ENCODE measurements at places on chromosomes 4 and X.
A peak's percentile ranks its signal among the peaks of the same experiment; 100 is the strongest.

- DNase-seq, result no peak
Observed at GRCh38 chrX:101223226-101223625, 3.6 kb downstream of the DRP2 start.

DNA sequence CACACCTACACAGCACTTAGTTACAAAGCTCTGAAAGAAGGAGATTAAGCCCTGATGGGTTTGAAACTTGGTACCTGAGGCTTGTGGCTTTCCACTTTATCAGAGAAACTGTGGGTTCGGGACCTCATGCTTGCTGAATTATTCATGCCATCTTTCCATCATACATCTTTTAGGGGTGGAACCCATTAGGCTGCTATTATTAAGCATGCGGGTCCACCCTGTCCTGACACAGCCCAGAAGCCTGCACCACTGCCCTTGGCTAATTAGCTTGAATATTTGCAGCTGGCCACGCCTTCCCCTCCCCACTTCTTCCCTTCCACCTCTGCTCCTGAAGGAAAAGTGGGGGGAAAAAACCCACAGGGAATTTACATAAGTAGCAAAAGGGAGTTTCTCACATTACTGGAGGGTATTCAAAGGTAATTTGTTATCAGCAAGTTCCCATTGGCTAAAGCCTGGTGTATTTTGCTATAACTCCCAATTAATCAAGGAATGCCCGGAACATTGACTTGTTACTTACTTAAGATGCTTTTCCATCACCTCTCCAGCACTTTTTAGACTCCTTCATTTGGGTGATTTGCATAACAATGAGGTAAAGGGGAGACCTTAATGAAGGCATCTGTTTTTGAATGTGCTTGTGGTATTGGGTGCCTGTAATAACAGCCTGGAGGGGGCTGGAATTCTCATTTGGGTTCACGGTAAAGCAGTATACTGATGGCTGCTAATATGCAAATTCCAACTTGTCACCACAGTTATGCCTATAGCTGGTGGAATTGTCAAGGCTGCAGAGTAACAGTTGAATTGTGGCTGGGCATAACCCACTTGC, 231.7 kb upstream of the GATB start:
- no peak for DNase-seq

DNA sequence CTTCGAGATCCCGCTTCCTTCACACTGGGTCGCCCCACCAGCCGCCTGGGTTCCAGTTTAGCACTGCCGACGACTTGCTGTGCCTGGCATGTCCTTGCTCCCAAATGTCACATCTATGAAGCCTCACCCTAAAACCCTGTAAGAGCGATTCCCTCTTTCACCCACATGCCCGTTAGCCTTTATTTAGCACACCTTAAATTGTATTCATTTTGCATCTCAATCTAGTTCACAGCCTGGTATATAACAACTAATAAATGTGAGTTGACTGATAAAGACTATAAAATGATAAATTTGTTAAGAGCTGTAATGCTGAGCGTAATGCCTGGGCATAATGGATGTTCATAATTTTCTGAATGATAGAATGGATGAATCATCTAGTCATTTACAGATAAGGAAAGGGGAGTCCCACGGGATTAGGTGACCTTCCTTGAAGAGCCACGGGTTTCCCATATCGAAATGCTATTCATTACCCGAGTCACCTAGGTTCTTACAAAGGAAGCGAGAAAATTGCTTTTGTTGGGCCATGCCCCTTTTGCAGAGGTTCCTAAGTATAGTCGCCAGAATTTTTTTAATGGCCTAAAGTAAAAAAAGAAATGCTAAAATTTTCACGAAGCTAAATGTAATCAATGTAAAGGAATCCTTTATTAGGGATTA, 1.1 kb upstream of the AP1S2 start:
- DNase-seq, result no peak

DNA sequence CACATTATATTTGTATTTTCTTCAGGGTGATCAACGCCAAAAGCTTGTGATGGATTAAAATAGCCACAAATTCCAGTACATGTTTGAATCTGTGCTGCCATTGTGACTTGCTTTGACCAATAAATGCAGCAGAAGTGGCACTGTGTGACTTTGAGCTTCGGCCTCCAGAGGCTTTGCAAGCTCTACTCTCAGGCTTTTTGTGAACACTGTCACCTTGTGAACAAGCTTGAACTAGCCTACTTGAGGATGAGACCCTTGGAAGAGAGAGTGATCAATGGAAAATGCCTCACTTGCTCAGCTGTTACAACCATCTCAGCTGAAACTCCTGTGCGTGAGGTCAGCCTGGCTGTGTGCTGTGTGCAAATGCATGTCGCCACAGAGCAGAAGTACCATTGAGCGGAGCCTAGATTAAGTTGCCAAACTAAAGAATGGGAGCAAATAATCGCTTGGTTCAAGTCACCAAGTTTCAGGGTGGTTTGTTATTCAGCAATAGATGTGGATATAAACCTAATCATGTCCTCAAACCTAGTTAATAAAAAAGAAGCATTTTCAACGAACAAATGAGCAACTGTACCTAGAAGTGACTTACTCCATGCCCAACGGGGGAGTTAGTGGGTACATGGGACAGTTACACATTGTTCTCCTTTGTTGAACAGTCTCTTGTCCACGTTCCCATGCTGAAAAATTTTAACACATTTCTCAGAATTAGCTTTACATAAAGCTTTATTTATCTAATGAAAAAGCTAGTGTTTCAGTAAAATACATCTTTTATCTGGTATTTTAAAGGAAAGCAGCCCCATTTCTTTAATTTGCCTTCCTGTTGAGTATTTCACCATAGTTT, 23.5 kb downstream of the NOA1 start:
- no peak for DNase-seq

- no peak for DNase-seq
Observed at GRCh38 chrX:120727452-120727851, 97.6 kb upstream of the C1GALT1C1 start.

GRCh38 chrX:13263560-13264251, 56.1 kb downstream of the ATXN3L start:
- no peak for DNase-seq

GRCh38 chr4:19728773-19729172, 522.9 kb upstream of the SLIT2 start:
- no peak for DNase-seq

- DNase-seq, result no peak
Observed at GRCh38 chrX:83416273-83416672, 91.8 kb upstream of the POU3F4 start.

- no peak for DNase-seq
Observed at GRCh38 chr4:82559735-82560120, 2.1 kb downstream of the TMEM150C start.

GRCh38 chrX:74080165-74080564, 223.8 kb upstream of the ZCCHC13 start:
- no peak for DNase-seq

- DNase-seq, result peak; percentile 64
Observed at GRCh38 chrX:71282514-71283402, 677 bp upstream of the NONO start.

- DNase-seq, result no peak
Observed at GRCh38 chrX:154328646-154329045, 33.1 kb downstream of the TKTL1 start.

DNA sequence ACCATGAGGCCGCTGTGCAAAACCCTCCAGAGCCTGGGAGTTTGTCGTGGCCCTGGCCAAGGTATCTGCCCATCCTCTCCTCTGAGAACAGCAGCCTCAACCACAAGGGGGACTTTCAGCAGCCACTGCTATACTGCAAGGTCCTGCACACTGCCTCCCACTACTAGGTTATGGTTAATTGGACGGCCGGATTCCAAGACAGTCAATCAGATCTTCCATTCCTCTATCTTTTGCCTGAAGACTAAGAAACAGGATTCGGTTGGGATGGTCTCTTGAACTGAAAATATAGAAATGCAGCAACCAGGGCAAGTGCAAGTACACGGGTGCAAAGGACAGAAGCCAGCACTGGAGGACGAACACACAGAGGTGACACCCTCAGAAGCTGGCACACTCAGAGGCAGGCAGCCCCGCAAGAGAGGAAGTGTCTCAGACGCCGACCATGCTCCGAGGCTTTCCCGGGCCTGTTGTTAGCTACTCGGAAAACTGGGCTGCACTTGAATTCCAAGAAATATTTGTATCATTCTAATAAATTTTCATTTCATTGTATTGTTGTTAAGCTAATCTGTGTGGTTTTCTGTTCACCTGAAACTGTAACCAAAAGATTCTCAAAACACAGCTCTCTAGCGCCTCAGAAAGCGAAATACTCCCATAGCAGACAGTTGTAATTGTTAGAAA, 63.3 kb downstream of the AFAP1 start:
- no peak for DNase-seq

DNA sequence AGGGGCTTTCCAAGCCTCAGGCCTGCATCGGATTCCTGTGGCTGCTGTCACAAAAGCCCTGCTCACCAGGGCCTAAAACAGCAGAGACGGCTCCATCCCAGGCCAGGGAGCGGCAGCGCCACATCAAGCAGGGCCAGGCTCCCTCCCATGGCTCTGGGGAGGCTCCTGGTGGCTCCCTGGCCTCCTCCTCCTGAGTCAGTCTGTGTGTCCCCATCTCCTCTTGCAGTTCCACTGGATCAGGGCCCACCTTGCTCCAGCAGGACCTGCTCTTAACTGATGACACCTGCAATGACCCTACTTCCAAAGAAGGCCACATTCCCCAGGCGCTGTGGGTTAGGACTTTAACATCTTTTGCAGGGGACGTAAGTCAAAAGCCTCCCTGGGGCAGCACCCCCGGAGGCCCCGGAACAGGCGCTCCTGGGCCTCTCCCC, 51.9 kb downstream of the CPZ start:
- no peak for DNase-seq

DNA sequence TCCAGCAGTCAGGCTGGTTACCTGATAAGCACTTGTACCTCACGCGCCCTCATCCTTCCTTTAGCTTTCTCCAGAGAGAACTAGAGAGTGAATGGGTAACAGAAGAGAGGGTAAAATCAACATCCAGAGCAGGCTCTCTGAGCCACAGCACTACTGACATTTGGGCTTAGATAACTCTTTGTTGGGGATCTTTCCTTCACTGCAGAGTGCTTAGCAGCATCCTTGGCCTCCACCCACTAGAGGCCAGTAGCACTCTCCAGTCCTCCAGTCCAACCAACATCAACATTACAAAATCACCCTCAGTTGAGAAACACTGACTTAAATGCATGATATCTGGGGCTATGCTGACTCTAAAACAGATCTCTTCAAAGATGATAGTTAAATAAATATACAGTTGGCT, 220.7 kb downstream of the TACR3 start:
- no peak for DNase-seq

GRCh38 chr4:174135530-174135929, 147.9 kb downstream of the FBXO8 start:
- no peak for DNase-seq

GRCh38 chrX:77953302-77953701, 16.1 kb downstream of the PGAM4 start:
- DNase-seq, result no peak

DNA sequence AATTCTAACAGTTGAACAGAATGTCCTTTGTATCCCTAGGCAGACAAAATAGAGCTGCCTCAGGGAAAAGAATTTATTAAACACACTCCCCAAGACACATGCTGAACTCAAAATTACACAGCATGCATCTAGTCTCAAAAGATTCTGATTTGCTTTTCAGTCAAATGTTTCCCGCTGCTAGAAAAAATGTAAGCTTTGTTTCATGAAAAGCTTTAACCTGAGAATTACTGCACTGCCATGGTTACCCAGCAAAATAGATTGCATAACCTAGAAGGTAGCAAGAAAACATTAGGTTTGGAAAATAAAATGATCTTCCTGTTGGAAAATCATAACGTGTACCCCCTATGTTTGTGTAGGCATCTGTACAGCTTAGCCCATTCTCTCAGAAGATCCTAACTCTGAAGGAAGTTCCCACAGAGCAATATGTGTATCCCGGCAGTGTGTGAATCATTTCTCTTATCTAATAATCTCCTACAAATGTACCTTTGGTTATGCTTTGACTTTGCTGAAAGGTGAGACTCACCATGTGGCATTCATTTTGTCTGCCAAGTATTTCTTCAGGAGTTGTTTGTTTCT, 646.9 kb downstream of the STPG2 start:
- DNase-seq, result no peak

DNA sequence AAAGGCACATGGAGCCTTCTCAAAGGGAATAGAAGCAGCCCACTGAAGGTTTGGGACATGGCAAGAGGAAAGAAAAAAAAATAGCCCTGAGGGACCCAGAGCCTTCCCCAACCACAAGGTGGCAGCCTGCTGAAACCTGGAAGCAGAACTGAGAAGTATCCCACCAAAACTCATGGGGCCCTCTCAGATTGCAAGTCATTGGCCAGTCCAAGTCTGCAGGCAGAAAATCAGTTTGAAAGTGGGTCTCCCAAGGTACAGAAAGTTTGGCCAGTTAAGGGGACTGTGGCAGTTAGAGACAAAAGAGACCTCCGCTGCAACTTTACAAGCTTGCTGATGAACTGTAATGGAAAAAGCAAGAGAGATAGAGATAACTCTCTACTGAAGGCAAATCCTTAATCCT, 155.8 kb downstream of the ANTXR2 start:
- DNase-seq, result peak; percentile 47

- no peak for DNase-seq
Observed at GRCh38 chr4:175435381-175435783, 376.7 kb downstream of the GPM6A start.

DNA sequence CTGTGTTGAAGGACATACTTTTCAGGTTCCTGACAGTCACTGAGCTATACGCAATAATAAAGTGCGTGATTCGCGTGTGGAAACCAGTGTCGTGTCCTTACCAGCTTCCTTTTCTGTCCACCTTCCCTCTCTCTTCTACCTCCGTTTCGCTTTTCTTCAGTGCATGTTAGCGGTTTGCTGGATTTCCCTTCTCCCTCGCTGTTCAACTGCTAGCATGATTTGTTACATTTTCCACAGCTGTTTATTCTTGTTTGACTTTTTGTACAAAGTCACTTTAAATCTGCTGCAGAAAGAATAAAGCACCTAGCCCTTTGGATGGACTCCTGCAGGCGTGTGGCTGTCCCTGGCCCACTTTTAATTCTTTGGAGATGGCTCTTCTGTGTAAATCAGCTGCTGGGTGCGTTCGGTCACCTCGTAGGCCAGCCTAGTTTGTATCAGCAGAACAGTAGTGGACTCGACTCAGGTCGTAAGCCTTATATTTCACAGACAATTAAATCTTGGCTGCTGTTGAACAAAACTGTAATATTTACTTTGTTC, 8.9 kb upstream of the HAND2 start:
- DNase-seq, result no peak

DNA sequence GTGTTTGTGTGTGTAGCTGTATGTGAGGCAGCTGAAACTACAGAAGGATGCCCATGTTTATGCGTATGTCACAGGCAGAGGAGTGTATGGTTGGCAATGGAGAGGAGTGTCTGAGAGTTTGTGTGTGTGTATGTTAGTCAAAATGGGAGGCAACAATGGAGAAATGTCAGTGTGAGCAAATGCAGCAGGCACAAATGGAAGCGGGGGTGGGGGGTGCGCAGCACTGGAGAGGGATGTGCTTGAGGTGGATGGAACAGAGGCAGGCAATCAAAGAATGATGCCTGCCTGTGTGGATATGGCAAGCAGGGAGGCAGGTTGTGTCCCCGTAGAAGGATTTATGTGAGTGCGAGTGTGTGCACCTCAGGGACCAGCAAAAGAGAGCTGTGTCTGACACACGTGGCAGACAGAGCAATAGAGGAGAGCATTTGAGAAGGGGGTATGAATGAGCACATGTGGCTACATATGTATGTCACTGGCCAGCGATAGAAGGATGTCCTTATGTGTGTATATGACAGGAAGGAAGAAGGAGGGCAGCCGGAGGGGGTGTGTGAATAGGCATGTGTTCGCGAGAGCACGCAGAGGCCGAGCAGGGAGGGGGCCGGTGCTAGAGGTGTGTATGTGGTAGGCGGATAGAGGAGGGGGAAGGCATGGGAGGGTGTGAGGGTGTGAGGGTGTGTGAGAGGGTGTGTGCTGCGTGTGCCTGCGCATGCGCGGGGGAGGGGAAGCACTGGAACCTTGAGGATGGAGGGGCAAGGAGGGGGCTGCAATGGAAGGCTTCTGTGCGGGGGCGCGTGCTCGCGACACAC, 1.1 kb downstream of the PJA1 start:
- no peak for DNase-seq

Data from H1 (cell line).